Effector CD4-positive, alpha-beta T cell (primary cell): ENCODE measurements at places on chromosomes 2 and 18.

- no peak for DNase-seq
Measured at GRCh38 chr2:241234066-241234790, 45.8 kb downstream of the ANO7 start.

- no peak for DNase-seq
Measured at GRCh38 chr18:23302511-23302850, 150.6 kb upstream of the RIOK3 start.

GRCh38 chr2:39719317-39719716 is 53.6 kb downstream of the TMEM178A start:
- no peak for DNase-seq

DNA sequence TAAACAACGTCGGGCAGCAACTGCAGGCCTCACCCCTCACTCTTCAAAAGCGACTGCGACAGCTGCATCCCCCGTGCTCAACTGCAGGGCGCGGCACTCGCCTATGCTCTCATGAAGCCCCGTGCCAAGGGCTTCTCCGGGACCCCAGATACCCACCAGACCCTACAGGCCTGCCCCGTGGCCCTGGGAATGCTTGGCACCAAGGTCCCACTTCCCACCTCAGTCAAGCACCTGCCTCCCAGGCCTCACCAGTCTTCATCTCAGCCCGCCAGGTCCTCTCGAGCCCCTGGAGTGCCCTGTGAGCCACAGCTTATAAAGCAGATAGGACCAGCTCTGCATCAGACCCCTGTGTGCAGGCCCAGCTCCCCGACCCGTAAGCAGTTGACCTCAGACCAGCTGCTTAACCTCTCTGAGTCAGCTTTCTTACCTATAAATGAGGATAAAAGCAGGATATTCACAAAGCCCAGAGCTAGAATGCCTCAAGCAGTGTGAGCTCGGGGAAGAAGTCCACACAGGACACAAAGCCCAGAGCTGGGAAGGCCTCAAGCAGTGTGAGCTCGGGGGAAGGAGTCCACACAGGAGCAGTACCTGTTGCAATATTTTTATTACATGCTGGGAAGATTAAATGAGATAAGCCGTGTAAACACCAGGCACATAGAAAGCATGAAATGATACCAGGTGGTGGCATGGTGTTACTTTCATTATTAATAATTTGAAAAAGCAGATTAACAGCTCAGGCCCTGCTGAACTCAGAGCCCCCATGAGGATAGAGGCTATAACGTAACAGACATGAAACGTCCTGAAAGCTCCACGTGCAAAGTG is 96.9 kb downstream of the HDAC4 start:
- no peak for DNase-seq

DNA sequence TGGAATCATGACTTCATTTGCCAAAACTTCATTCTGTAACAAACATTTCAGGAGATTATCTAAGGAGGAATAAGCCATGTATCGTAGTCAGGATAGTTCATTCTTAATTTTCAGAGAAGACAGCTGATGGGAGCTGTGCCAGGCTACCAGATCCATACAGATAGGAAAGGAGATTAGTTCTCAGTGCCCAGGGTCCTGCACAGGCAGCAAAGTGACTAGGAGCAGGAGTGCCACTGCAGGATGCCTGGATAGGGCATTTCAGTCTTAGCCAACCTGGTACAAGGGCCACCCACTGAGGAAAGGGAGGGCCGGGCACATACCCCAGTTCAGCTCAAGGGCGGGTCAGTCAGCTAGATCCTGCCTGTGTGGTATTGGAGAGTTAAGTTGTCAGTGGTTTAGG is 6.7 kb upstream of the OSR1 start:
- DNase-seq = no peak
